ENCODE measurements at places on chromosomes 4 and X.
A peak's percentile ranks its signal among the peaks of the same experiment; 100 is the strongest.

DNA sequence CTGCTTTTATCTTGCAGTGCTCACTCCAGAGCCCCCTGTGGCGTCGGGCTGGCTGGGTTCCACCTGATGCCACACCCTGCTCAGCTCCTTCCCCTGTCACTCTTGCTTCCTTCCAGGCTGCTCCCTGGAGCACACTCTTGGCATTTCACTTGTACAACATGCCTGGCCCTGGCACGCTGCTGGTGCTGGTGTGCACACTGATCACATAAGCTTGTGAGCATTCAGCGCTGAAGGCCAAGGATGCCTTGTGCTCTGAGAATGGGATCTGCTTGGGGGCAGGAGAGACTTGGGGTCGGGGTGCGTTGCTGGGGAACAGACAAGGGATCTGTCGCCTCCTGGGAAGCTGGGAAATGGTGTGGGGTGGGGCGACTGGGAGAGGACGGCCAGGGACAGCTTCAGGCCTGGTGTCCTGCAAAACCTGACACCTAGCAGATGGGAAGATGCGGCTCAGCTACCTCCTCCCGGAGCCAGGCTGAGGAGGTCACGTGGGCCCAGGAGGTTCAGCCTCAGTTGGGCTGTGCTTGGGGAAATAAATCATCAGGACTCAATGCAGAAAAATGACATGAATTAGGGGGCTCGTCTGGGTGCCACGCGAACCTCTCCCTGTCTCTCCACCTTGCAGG, 108.5 kb downstream of the PHKA2 start:
- H3K27ac ChIP-seq: no peak overlapping the region
- no peak overlapping the region for H3K4me3 ChIP-seq
- H3K36me3 ChIP-seq: no peaks in the 10 kb centered on the region
- H3K27me3 ChIP-seq: no peaks in the 10 kb centered on the region

DNA sequence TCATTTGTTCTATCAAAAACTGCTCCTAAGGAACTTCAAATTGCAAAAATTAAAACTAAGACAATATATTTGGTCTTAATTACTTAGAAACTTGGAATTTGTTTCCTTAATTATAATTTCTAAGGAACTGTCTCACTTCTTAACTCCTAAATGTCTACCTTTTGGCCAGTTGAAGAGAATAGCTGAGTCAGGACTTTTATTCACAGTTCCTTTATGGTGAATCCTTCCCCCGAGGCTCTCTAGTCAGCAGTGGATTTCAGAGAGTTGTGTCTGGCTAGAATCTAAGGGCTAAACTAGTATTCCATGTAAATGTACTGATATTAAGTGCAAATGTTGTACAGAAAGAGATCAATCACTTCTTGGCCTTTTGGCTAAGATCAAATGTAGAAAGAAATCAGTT, 69.3 kb downstream of the AMMECR1 start:
- no peak overlapping the region for H3K27ac ChIP-seq
- H3K36me3 ChIP-seq: no peaks in the 10 kb centered on the region
- no peaks in the 10 kb centered on the region for H3K4me1 ChIP-seq

- DNase-seq: no peak
- H3K27me3 ChIP-seq: peaks cover 6% of the 10 kb centered on the region
- H3K4me3 ChIP-seq: peak within 1 kb of the TSS; percentile 43
- H3K27ac ChIP-seq: no peak within 1 kb of the TSS
- peaks cover 17% of the 10 kb centered on the region for H3K4me1 ChIP-seq
Measured at GRCh38 chr4:42152507-42153504, at the start of gene BEND4. Gene BEND4 (minus strand): TSS chr4:42152655. CDS start chr4:42152143, 512 bp downstream.

DNA sequence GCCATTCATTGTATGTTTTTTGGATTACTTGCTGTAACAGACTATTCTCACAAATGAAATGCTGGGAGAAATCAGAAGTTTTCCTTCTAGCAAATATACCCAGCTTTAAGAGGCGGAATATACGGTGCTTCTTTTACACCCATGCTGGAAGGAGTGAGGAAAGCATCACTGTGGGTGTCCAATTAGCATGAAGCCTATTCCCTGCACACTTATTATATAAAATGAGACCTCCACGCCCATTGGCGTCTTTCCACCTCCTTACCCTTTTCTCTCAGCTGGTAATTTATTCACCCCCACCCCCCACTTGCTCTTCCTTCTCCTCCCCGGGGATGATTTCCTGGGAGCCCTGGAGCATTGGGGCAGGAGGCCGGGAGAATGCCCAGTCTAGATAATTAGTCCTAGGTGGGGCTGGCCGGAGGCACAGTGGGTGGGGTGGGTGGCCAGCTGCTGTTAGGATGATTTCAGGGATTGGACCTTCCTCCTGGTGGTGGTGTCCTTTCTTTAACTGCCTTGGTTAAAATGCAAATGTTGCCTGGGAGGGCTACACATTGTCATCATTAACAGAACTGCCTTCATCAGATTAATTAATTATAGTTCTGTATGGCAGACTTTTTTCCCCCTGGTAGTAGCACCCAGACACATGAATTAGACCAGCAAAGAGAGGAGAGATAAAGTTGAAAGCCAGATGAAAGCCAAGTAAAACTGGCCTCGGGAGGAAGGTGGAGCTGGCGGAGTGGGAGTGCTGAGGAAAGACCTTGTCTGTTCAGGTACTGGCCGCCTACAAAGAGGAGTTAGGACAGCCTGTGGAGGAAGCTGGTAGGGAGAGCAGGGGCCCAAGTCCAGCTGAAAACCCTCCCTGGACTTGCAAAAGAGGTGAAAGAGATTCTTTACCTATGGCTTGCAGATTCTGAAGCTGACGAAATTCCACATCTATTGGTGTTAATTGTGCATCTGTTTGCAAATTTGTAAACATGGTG, 11.4 kb downstream of the SHROOM2 start:
- DNase-seq: no peak
- H3K4me3 ChIP-seq: no peak overlapping the region
- no peaks in the 10 kb centered on the region for H3K36me3 ChIP-seq
- no peak overlapping the region for H3K27ac ChIP-seq

DNA sequence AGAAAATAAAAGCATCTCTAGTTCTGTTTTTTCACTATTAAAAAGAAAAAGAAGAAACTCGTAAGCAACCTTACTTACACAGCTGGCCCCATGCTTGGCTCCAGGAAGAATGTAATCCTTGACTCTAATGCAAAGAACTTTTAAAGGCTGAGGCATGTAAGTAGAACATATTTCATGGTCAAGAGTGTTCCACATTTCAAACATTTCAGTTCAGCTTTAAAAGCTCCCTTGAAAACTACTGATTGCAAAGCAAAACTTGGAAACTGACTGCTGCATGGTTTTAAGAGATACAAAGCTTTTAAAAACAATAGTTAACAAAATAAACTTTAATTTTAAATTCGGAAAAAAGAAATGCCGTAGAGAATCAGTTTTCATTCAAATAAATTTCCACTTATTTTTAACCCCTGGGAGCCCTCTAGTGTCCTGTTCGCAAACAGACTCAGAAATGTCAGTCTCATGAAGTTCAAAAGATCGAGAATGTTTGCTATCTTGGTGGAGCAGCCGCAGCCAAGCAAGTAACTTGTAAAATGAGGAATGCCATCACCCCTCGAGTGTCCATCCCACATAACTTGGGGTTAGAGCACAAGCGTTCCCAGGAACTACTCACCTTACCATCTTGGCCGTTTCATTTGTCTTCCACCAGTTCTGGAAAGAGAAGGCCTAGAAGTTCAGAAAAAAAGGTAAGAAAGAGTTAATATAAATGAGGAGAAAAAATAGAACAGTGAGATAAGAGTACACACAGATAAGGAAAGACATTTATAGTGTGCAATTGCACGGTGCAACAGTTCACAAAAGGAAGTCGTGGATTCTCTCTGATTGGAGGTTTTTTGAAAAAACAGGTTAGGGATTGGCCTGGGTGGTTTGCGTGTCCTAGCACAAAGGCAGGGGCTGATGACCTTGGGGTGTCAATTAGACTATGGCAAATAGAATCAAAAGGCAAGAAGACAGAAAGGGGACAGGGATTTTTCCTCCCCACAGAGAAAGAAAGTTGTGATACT, at the start of gene GASK1B:
Gene GASK1B (minus strand): TSS at position 765 of the 998 bp plus-strand sequence. CDS start 1,650 bp downstream, outside the sequence.
- peak within 1 kb of the TSS; percentile 49 for H3K4me3 ChIP-seq
- peak within 1 kb of the TSS; percentile 77 for H3K27ac ChIP-seq
- H3K27me3 ChIP-seq: no peaks in the 10 kb centered on the region
- no peaks in the 10 kb centered on the region for H3K36me3 ChIP-seq
- H3K4me1 ChIP-seq: peaks cover 37% of the 10 kb centered on the region

GRCh38 chr4:47913330-47913729, 1.1 kb downstream of the NFXL1 start:
- H3K27ac ChIP-seq: peak overlapping the region; percentile 76
- H3K27me3 ChIP-seq: no peaks in the 10 kb centered on the region
- no peaks in the 10 kb centered on the region for H3K36me3 ChIP-seq
- peak overlapping the region; percentile 63 for H3K4me3 ChIP-seq

GRCh38 chrX:83916525-83916924, 55.6 kb downstream of the CYLC1 start:
- no peaks in the 10 kb centered on the region for H3K27me3 ChIP-seq
- no peak overlapping the region for H3K4me3 ChIP-seq
- no peak for DNase-seq
- H3K27ac ChIP-seq: no peak overlapping the region
- H3K4me1 ChIP-seq: no peaks in the 10 kb centered on the region
- no peaks in the 10 kb centered on the region for H3K36me3 ChIP-seq

DNA sequence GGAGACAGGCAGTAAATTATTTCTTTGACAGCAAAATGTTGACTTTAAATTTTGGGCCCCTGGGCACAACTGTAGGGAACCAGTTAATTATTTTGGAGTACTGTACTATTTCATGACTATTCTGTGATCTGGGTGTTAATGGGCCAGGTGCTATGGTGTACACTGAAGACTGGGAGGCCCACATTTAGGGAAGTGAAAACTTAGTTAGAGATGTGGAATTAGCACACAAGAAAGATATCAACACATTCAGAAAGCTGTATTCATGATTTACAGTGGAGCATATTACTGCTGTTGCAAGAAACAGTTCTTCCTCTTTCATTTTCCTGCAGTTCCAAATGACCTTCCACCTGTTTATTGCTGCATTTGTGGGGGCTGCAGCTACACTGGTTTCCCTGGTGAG, 12.4 kb downstream of the PLP1 start:
- H3K4me1 ChIP-seq: no peaks in the 10 kb centered on the region
- no peaks in the 10 kb centered on the region for H3K27me3 ChIP-seq
- no peaks in the 10 kb centered on the region for H3K36me3 ChIP-seq

- peak overlapping the region; percentile 54 for H3K27ac ChIP-seq
- H3K4me3 ChIP-seq: peak overlapping the region; percentile 70
- no peaks in the 10 kb centered on the region for H3K36me3 ChIP-seq
- H3K4me1 ChIP-seq: peaks cover 8% of the 10 kb centered on the region
Measured at GRCh38 chr4:123505095-123506010, 108.8 kb downstream of the SPRY1 start.

- no peaks in the 10 kb centered on the region for H3K4me1 ChIP-seq
- peak within 1 kb of the TSS; percentile 84 for H3K27ac ChIP-seq
- no peak for DNase-seq
- H3K27me3 ChIP-seq: no peaks in the 10 kb centered on the region
Measured at GRCh38 chrX:123732670-123733363, at the start of gene THOC2. Gene THOC2 (minus strand): TSS chrX:123733052. CDS start chrX:123733022, 30 bp downstream.

- no peaks in the 10 kb centered on the region for H3K27me3 ChIP-seq
- no peak overlapping the region for H3K27ac ChIP-seq
- no peaks in the 10 kb centered on the region for H3K4me1 ChIP-seq
- DNase-seq: no peak
Measured at GRCh38 chrX:68632491-68632890, 15.0 kb upstream of the STARD8 start.

GRCh38 chr4:80127870-80128419, 54.9 kb upstream of the ANTXR2 start:
- H3K4me1 ChIP-seq: no peaks in the 10 kb centered on the region
- H3K27me3 ChIP-seq: no peaks in the 10 kb centered on the region
- H3K36me3 ChIP-seq: no peaks in the 10 kb centered on the region
- H3K27ac ChIP-seq: no peak overlapping the region
- no peak overlapping the region for H3K4me3 ChIP-seq
- no peak for DNase-seq

GRCh38 chr4:600850-601515, 24.4 kb upstream of the PDE6B start:
- peak; percentile 54 for DNase-seq
- H3K4me1 ChIP-seq: no peaks in the 10 kb centered on the region
- H3K36me3 ChIP-seq: no peaks in the 10 kb centered on the region
- H3K27me3 ChIP-seq: no peaks in the 10 kb centered on the region

GRCh38 chr4:173696011-173696410, 166.0 kb upstream of the HAND2 start:
- H3K4me1 ChIP-seq: no peaks in the 10 kb centered on the region
- no peak overlapping the region for H3K27ac ChIP-seq
- H3K27me3 ChIP-seq: no peaks in the 10 kb centered on the region
- DNase-seq: no peak

DNA sequence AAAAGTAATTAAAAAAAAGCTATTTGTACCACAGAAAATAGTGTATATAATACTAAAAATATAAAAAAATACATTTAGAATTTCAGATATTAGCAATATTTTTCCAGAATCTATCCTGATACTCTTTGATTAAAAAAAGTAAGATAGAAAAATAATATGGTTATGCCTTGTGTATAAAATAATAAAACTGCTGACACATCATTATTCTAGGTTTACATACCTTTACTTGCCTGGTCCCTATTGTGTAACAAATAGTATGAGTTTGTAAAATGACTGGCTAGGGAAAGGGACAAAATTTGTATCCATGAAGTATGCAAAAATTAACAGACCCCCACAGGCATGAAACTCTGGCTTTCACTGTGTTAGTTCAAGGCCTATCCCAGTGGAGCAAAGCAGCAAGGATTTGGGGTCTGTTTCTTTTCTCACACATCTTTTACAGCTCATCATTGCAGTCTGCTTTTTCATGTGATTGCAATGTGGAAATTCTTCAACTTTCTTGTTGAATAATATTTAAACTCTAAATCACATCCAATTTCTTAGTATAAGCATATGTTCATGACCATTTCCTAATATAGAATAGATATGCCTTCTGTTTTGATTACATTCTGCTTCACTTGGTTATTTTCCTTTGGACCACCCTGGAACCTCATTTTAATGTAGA, 136.7 kb upstream of the PCDH18 start:
- H3K27ac ChIP-seq: no peak overlapping the region
- DNase-seq: no peak
- no peaks in the 10 kb centered on the region for H3K27me3 ChIP-seq
- H3K4me1 ChIP-seq: no peaks in the 10 kb centered on the region
- H3K36me3 ChIP-seq: no peaks in the 10 kb centered on the region
- no peak overlapping the region for H3K4me3 ChIP-seq

- no peaks in the 10 kb centered on the region for H3K36me3 ChIP-seq
- DNase-seq: no peak
- peaks cover 22% of the 10 kb centered on the region for H3K4me1 ChIP-seq
- no peaks in the 10 kb centered on the region for H3K27me3 ChIP-seq
- no peak overlapping the region for H3K27ac ChIP-seq
- no peak overlapping the region for H3K4me3 ChIP-seq
Measured at GRCh38 chr4:86857341-86858052, 8.3 kb upstream of the SLC10A6 start.

GRCh38 chr4:124915073-124915472, 202.5 kb upstream of the ANKRD50 start:
- DNase-seq: no peak
- H3K4me3 ChIP-seq: no peak overlapping the region
- H3K4me1 ChIP-seq: no peaks in the 10 kb centered on the region
- H3K27ac ChIP-seq: no peak overlapping the region
- no peaks in the 10 kb centered on the region for H3K36me3 ChIP-seq
- no peaks in the 10 kb centered on the region for H3K27me3 ChIP-seq

Data from vagina (tissue), 2 donors.